Activated CD4-positive, alpha-beta T cell treated with anti-CD3 and anti-CD28 coated beads, Interleukin-2, amount 50 U/mL, for 16 hours (primary cell): ENCODE measurements at places on chromosomes 16 and 17.

GRCh38 chr16:10297341-10298006 lies 88.4 kb upstream of the ATF7IP2 start:
- DNase-seq: no peak

DNA sequence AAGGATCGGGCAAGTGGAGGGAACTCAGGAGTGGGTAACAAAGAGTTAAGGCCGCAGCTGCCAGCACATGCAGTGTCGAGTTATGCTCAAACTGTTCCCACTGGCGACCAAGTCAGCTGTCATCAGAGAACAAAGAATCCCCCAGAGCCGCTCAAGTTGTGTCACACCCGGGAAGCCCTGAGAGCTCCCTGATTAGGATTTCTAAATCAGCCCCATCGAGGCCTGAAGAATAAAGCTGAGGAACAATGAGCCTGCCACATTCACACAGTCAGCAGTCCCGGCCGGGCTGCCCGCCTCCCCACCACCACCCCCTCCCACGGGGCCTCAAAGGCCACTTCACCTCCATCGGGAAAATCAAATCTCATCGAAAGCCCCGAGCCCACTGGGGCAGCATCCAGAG lies 84.5 kb downstream of the SOX9 start:
- no peak for DNase-seq

GRCh38 chr16:85042167-85042526 lies 14.6 kb downstream of the KIAA0513 start:
- no peak for DNase-seq

- DNase-seq: no peak
These were observed 29.7 kb upstream of the RMI2 start for GRCh38 chr16:11315510-11315909.

DNA sequence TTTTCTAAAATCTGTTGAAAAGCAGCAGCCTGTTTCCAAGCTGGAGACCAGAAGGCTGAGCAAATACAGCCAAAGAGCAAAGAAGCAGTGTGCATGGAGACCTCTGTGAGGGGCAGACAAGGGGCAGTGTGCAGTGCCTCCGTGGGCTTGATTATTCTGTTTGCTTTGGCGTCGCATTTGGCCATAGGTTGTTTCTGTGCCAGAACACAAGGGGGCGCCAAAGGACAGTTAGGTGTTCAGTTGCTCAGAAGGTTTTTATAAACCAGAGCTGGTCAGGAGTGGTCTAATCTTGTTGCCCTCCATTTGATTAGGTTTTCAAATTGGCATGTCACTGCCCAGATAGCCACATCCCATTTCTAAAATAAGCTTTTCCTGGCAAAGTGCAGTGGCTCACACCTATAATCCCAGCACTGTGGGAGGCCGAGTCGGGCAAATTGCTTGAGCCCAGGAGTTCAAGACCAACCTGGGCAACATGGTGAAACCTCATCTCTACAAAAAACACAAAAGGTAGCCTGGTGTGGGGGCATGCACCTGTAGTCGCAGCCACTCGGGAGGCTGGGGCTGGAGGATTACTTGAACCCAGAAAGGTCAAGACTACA lies 10.6 kb downstream of the MYH3 start:
- DNase-seq: peak; percentile 74

GRCh38 chr16:29790949-29791844 lies 646 bp downstream of the KIF22 start:
- no peak for DNase-seq

- no peak for DNase-seq
These were observed 1603.8 kb downstream of the CDH8 start for GRCh38 chr16:60432472-60432871.

GRCh38 chr17:43952351-43952723 lies 1.4 kb downstream of the PYY start:
- no peak for DNase-seq

DNA sequence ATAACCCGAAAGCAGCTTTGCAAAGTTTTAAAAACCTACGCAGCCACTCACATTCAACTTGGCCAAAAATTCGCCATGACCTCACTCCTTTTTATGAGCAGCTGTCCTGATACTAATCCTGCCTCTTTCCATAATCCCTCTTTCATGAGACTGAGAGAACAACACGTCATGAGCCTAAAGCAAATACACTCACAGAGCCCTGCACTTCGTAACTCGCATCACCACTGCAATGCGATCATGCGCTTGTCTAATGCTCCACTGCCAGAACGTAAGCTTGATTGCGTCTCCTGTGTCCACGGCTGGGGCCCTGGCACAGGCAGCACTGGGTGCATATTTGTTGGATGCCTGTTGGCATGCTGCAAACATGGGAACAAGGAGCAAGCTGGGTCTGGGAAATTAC lies 36.2 kb downstream of the CDRT4 start:
- no peak for DNase-seq

GRCh38 chr17:40321961-40322357 lies 13.0 kb downstream of the RARA start:
- no peak for DNase-seq

DNA sequence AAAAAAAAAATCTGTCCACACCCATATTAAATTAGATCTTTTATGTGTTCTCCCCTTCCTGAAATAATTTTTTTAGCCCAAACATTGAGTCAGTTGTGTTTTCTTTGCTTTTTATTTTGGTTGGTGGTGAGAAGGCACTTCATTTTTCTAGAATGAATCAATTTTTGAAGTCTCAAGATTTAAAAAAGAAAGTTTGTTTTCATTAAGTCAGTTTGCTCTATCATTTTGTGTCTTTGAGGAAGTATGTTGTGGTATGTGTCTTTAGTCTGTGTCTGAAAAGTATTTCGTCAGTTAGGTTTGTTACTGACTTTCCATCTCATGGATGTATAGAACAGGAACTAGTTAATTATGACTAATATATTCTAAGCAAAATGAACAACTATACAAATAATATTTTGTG lies 3.8 kb downstream of the IGF2BP1 start:
- DNase-seq: no peak

DNA sequence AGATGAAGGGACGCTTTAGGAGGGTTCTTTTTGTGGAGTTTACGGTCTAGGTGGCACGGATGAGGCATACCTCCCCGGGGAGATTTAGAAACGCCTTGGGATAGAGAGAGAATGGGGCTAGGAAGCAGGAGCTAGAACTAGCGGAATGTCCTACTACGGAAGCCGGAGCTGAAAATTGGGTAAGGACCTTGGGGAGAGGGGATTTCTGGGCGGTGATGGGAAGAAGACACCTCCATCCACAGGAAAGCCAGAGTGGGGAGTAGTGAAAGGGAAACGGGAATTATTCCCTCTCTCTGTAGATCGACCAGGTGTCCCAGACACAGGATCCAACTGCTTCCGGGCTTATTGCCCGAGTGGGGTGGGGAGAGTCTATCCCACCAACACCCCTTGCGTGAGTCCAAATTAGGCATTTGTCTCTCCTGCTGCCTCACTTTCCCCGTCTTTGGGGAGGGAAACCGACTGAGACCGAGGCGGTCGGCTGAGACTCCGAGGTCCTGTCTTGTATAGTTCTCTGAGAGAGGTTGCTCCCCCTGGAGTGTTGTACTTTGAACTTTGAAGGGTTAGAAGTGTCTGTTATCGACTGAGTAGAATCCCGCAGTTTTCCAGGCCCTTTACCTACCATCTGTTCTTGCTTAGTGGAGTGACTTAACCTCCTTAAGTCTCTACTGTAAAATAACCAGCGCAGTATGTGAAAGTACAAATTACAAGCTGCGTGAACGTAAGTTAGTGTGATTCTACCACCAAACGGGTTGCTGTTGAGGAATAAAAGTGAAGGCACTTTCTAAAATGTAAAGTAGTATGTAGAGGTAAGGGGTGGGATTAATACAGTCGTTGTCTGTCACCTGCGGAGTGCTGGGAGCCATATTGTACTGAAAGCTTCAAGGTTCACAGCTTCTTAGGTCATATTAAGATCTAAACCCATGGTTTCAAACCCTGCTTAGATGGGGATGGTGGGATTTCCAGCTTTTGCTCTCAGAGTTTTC lies 1.0 kb downstream of the RSPRY1 start:
- DNase-seq: no peak

- peak; percentile 57 for DNase-seq
These were observed 499 bp downstream of the PIP4K2B start for GRCh38 chr17:38798614-38799500.

GRCh38 chr17:7177191-7177953 lies 1.8 kb downstream of the ASGR1 start:
- peak; percentile 62 for DNase-seq

GRCh38 chr16:48165961-48166578 lies 10.3 kb upstream of the ABCC12 start:
- no peak for DNase-seq

DNA sequence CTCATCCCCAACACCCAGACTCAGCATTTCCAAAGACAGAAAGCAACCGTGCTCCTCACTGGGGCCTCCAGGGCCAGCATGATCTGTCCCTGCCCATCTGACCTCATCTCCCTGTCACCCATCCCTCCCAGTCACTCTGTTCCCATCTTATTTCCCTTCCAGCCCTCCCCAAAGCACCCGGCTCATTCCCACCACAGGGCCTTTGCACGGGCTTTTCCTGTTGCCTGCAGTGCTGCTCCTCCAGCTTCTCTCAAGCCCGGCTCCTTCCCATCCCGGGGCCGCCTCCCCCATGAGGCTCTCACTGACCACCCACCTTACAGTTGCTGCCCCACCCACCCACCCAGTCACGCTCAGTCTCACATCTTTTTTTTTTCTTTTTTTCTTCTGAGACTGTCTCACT lies 54.8 kb downstream of the RMI2 start:
- DNase-seq: no peak

GRCh38 chr16:24776501-24777220 lies 47.2 kb downstream of the TNRC6A start:
- no peak for DNase-seq

DNA sequence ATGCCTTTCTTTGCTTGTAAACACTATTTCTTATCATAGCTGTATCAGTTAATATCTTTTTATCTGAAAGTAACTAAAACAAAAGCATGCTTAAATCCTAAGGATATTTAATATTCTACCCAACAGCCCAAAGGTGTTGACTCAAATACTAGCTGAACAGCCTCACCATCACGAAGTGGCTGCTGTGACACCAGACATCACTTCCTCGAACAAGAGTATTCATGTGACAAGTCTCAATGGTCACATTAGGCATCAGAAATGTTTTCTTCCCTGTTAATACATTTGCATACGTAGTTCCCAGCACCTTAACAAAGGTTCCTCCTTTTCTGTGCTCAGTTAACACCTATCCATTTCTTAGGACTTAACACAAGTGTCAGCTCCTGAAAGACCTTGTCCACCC lies 193.8 kb upstream of the DYNLRB2 start:
- no peak for DNase-seq

- DNase-seq: no peak
These were observed 46.1 kb upstream of the MYOCD start for GRCh38 chr17:12619459-12620199.

DNA sequence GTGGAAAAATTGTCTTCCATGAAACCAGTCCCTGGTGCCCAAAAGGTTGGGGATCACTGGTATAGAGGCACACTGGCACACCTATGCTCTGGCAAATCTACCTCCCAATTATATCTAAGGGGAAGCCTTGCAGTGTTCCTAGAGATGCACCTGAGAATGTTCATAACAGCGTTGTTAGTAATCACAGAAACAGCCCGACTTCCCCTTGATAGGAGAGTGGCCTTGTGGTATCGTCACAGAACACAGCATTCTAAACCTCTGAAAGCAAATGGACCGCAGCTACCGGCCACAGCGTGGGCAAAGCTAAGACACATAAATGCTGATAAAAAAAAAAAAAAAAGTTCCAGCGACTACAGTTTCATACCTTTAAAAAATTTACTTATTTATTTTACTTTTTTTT lies 39.1 kb upstream of the ADGRG1 start:
- no peak for DNase-seq

GRCh38 chr16:67017810-67018488 lies 11.0 kb upstream of the CBFB start:
- peak; percentile 95 for DNase-seq

DNA sequence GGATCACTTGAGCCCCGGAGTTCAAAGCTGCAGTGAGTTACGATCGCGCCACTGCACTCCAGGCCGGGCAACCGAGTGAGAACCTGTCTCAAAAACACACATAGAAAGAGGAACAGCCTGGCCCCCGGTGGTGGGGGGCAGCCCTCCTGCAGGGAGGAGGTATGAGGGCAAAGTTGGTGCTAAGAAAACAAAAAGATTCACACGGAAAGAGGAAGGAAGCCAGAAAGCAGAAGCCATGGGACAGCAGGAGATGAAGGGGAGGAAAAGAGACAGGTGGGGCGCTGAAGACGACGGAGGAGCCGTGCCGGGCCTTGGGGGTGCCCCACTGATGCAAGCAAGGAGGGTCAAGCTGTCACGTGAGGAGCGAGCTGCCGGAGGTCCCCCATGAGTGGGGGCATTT lies 8.2 kb upstream of the C16orf74 start:
- DNase-seq: no peak

- peak; percentile 52 for DNase-seq
These were observed at the start of gene TBKBP1 for GRCh38 chr17:47693731-47694580. TBKBP1 (plus strand) TSS chr17:47694161; CDS start chr17:47696113, 1,952 bp downstream.

- peak; percentile 41 for DNase-seq
These were observed 31.2 kb downstream of the XYLT1 start for GRCh38 chr16:17439580-17439979.

- DNase-seq: peak; percentile 86
These were observed 23.2 kb downstream of the TMEM92 start for GRCh38 chr17:50297407-50297865.

- no peak for DNase-seq
These were observed 27.8 kb downstream of the USP36 start for GRCh38 chr17:78812855-78813254.

GRCh38 chr16:12293017-12293618 lies 316.6 kb downstream of the SNX29 start:
- DNase-seq: no peak

GRCh38 chr16:74893541-74893940 lies 91.4 kb downstream of the WDR59 start:
- no peak for DNase-seq

- DNase-seq: no peak
These were observed 132.8 kb downstream of the RBFOX3 start for GRCh38 chr17:79478051-79478461.

DNA sequence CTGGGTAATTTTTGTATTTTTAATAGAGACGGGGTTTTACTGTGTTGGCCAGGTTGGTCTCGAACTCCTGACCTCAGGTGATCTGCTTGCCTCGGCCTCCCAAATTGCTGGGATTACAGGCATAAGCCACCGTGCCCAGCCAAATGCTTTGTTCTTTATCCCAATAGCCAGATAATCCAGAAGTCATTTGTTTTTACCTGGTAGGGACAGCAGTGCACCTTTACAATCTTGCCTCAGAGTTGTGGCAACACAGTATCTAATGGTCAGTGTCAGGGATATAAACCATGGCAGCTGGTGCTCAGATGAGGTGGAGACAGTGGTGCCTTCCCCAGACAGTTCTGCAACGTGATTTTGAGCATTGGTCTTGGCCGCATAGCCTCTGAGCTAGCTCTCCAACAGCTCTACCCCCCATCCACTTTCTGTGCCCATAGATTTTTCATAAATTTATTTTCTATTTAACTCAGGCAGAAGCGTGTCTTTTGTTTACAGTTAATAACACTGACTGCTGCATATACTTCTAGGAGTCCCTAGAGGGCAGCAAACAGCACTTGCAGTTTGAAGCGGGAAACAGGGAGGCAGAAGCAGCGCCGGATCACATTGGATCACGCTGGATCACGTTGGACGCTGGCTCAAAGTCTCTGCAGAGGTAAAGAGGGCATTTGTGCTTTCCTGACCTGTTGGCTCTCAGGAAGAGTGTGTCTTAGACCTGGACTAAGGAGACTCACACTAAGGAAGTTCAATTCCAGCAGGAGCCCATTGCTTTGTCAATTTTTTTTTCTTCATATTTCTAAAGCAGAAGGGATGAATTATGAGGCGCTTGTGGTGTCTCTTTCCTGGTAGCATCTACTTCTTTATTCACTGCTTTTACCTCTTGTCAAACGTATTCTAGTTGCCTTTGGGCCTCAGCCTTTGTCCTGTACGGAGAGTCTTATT lies 5.1 kb upstream of the GGT6 start:
- DNase-seq: peak; percentile 79
